ENCODE measurements at places on chromosomes 7 and 10.

DNA sequence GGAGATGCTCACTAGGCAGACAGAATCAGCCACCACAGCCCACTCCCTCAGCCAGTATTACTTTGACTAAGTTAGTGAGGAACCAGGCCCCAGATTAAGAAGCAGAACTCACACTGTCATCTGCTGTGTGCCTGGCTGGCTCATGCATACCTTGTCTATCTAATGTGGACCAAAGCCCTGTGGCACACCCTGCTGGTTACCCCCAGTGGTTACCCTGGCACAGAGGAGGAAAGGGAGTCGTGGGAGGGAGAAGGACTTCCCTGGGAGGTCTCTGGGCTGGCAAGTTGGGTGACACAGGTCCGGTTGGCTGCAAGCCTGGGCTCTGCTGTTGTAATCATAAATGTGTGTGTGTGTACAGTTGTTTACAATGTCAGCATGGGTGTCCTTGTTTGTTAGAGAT is 7.5 kb upstream of the SH2D4B start:
- peak; percentile 57 for DNase-seq

DNA sequence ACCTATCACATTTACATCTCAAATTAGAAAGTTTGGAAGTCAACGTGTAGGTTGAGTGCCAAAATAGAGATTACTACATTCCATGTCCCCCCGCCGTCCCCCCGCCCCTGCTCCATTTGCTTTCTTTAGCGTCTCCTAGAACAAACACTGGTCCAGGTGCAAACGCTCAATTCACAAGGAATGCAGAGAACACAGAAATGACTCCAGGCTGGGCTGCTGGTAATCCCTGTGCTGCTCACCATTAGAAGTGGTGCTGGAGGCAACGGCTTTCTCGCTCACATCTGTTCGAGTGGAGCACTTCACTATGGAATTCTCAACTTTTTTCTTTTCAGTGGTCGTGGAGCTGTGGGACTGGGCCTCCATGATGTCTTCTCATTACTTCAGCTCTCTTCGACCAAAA is 14.1 kb downstream of the GLI3 start:
- DNase-seq: no peak

DNA sequence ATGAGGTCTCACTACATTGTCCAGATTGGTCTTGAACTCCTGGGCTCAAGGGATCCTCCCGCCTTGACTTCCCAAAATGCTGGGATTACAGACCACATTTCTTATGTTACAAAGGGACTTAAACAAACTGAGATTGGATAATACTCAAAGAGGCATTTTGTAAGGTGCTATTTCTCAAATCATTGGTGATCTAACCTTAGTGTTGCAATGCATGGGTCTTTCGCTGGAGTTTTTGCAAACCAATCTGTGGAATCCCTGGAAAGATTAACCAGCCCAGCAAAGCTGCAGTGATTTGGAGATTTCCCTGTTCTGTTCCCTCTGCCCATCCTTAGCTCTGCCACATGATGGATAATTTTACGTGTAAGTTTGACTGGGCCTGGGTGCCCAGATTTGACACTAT is 20.4 kb upstream of the ECHDC3 start:
- no peak for DNase-seq

- DNase-seq: peak; percentile 71
These were observed 7.1 kb downstream of the GATA3 start for GRCh38 chr10:8061274-8062211.

DNA sequence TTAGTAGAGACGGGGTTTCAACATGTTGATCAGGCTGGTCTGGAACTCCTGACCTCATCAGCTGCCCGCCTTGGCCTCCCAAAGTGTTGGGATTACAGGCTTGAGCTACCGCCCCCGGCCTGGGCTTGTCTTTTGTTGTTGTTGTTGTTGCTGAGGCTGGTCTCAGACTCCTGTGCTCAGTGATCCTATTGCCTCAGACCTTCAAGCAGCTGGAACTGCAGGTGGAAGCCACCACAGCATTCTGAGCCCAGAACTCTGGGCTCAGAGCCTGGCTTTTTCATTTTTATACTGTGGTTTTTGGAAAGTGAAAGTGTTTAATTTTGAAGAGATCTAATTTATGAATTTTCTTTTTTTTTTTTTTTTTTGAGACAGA is 16.2 kb upstream of the DNAJB6 start:
- no peak for DNase-seq

- peak; percentile 79 for DNase-seq
These were observed 144.4 kb downstream of the DYNC1I1 start for GRCh38 chr7:95916573-95917297.

DNA sequence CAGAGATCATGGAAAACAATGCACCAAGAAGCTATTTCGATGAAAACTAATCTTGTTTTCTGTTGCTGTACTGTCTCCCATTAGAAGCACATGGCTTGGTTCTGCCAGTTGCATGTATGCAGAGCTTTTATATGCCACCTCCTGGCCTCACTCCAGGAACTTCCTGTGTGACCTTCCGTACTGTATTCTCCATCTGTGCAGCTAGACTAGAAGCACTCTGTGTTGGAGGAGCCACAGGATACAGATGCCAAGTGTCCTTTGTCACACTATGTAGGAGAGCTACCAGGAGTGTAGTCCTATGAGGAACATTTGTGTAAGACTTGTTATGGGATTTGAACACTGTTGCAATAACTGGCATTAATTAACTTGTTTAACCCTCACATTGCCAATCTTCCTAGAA is 503.5 kb upstream of the TPK1 start:
- no peak for DNase-seq

GRCh38 chr10:59843748-59844147 is 62.6 kb downstream of the CCDC6 start:
- DNase-seq: no peak

- peak; percentile 65 for DNase-seq
These were observed 47.8 kb downstream of the SHH start for GRCh38 chr7:155764438-155764793.

DNA sequence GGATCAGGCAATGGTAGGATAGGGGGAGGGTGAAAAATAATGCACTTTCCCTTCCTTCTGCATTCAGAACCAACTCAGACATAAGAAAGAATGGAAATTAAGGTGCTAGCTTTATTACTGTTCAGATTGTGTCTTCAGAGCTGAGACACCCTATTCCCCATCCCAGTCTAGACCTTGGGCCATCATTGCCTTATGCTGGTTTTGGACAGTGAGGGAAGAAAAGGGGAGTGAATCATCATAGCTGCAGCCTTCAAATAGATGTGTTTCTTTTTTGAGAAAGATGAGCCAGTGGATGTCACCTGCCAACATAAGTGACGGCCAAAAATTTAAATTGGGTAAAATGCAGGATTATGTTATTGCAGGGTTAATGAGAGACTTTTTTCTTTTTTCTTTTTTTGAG is 27.0 kb upstream of the TOMM7 start:
- no peak for DNase-seq

DNA sequence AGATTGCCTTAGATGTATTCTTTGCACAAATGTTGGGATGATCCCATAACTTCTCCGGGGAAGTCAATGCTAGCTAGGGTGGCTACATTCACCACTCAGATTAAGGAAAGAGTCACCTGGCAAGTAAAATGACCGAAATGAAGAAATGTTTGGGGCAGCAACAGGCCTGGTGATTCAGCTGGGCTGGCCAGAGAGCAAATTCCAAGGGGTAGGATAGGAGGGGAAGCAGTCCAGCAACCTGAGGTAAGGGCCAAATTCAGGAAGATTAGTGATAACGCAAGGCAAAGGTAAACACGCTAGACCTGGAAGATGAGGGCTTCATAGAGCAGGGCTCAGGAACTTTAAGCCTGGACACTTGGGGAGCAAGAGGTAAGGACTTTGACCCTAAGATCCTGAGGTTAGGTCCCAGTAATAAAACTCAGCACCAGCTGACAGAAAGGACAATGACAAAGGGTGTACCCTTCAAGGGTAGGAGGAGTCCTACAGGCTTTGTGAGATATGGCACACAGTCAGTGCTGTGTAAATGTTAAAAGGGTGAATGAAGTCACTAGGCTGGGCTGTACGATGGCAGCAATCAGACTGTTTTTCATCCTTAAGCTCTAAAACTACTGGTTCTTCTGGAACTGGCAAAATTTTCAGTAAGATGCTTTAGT is 22.7 kb upstream of the SMNDC1 start:
- no peak for DNase-seq

GRCh38 chr7:27139334-27140125 is 4.0 kb downstream of the HOXA5 start:
- no peak for DNase-seq

GRCh38 chr7:44565795-44566559 is 7.7 kb downstream of the DDX56 start:
- DNase-seq: no peak

- DNase-seq: no peak
These were observed 24.7 kb upstream of the PIK3CG start for GRCh38 chr7:106840342-106840741.

DNA sequence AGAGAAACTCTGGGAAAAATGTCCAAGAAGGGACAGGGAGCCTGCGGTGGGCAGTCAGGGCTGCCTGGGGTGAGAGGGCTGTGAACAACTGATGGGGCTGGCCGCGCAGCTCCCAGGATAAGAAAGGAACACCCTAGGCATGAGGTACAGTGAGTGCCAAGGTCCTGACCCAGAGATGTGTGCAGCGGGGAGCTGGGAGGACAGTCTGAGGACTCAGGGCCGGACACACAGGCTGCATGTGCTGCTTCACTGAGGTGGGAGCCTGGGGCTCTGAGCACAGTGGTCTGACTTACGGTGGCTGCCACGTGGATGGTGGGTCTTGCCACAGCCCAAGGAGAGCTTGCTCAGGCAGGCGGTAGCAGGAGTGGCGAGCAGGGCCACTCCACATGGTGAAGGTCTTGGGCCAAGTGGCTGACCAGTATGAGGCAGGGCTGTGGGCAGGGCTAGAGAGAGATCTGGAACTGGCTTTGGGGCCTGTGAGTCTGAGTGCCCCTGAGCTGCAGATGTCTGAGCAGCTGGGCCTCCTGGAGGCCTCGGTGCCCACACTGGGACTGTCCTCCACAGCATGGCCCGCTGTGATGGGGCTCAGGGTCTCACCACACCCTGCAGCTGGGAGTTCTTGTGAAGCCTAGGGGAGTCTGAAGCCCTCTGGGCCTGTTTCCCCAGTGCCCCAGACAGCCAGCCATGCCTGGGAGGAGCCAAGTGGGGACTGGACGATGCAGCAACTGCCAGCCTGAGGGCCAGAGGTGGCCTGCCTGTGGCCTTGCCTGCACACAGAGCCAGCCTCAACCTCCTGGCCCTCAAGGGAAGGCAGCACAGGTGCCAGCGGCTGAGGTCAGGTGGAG is 60.3 kb downstream of the RASGEF1A start:
- no peak for DNase-seq

DNA sequence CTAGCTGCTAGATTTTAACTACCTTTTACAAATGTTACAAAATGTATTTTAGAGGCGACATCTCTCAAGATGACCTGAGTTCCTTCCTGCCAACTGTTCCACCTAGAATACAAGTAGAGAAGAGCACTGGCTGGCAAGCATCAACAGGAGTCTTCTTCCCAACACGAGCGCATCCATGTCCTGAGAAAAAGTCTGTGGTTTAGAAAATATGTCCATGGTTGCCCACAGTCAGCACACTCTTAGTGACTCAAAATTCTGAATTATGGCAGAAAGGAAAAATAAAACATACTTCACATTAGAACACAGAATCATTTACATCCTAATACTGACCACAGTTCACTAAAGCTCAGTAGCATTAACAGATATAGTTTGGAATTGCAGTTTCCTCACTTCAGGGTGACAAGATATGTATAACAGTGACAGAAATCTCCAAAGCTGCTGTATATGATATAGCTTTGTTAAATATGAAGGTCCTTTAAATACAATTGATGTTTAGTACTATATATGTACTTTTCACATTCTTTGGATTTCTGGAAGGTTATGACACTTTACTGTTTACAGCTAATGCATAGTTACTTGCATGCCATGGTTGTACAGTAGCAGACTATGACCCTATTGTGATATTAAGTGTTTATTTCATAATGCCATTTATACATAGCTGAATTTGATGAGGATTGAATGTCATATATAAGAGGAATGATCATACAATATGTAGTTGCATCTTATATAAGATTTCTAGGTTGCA is 327.1 kb downstream of the GFRA1 start:
- DNase-seq: no peak

DNA sequence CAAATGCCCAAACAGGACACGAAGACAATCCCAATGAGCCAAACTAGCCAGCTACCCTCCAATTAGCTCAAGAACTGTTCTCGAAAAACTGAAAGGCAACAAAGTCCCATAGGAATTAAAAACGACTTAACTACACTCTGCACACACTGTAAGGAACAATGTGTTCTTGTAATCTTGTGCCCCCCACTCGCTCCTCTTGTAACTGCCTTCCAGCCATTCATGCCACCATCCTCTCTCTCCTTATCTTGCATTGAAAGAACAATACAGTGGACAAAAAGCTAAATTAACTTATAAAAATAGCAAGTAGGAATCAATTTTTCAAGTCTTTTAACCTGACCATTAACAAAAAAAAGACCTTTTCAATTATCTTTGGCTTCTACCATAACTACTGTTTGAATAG is 2.9 kb downstream of the CYTH3 start:
- no peak for DNase-seq
